ENCODE measurements at places on chromosomes 1 and 21.

GRCh38 chr1:247300491-247301175 is 31.0 kb downstream of the ZNF496 start:
- no peak for DNase-seq

- DNase-seq = no peak
Observed at GRCh38 chr1:113247355-113247754, 143.0 kb upstream of the MAGI3 start.

DNA sequence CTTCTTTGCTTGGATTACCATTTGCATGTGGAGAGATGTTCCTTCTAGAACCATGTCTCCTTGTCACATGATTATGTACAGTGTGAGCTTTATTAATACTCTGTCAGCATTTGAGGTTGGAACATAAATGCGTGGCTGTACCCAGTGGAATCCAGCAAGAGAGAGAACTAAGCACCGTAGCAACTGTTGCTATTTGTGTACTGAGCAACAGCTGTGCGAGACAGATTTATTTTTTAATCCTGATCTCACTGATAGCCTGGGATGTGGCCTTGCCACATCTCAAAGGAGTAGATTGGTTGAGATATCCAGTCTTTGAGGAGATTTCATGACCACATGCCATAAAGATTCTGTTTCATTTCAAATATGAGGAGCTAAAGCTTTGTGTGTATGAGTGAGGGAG is 43.4 kb downstream of the KIF1B start:
- DNase-seq = no peak

DNA sequence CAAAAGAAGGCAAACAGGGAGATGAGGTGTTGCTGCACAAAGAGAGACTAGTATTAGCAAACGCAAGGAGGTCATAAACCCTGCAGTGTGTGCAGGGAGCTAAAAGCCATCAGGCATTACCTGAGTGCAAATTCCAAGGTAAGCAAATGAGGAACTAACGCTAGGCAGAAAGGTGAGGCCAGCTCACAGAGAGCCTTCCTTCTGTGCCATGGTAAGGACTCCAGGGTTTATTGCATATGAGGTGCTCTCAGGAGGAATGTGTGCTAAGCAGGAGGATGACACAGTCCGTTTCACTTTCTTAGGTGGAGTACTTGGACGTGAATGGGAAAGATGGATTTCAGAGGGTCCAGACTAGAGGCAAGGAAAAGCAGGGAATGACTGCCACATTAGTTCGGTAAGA is 44.6 kb upstream of the MYBPHL start:
- no peak for DNase-seq

DNA sequence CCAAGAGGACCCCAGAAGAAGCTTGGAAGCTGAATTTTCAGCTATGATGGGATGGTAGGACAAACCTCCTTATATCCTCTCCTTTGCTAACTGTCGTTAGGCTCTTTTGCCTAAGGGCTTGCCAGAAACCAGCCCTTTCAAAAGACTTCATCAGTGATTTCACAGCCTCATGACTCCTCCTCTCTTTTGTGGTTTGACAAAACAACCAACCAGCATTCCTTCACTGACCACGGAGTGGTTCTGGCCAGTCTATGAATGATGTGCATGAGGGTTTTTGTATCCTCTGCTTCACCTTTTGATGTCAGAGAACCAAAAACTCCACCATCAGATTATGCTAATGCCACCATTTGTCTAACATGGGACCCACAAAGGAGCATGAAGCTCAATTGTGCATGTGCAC is 116.9 kb upstream of the COA6 start:
- DNase-seq = no peak
